ENCODE measurements at places on chromosomes 6 and 20.

- H3K4me1 ChIP-seq: peaks cover 39% of the 10 kb centered on the region
- H3K4me3 ChIP-seq: no peak overlapping the region
- no peaks in the 10 kb centered on the region for H3K27me3 ChIP-seq
- no peak overlapping the region for H3K27ac ChIP-seq
- no peak for DNase-seq
Measured at GRCh38 chr20:53918949-53919361, 151.4 kb downstream of the BCAS1 start.

- no peak overlapping the region for H3K4me3 ChIP-seq
- H3K27me3 ChIP-seq: peaks cover 8% of the 10 kb centered on the region
- H3K4me1 ChIP-seq: peaks cover 11% of the 10 kb centered on the region
- no peaks in the 10 kb centered on the region for H3K36me3 ChIP-seq
- H3K27ac ChIP-seq: no peak overlapping the region
Measured at GRCh38 chr6:105804000-105804399, 282.1 kb upstream of the PRDM1 start.

- no peak overlapping the region for H3K4me3 ChIP-seq
- no peak overlapping the region for H3K27ac ChIP-seq
- no peak for DNase-seq
- peaks cover 19% of the 10 kb centered on the region for H3K4me1 ChIP-seq
- no peaks in the 10 kb centered on the region for H3K27me3 ChIP-seq
Measured at GRCh38 chr6:44113414-44113813, 13.8 kb downstream of the MRPL14 start.

GRCh38 chr6:161038229-161039031 is 46.9 kb downstream of the MAP3K4 start:
- H3K27me3 ChIP-seq: no peaks in the 10 kb centered on the region
- peaks cover 38% of the 10 kb centered on the region for H3K36me3 ChIP-seq
- H3K4me1 ChIP-seq: peaks cover 42% of the 10 kb centered on the region
- H3K27ac ChIP-seq: no peak overlapping the region
- no peak overlapping the region for H3K4me3 ChIP-seq

GRCh38 chr6:52297433-52297832 is 12.9 kb upstream of the MCM3 start:
- DNase-seq: peak; percentile 23
- H3K27me3 ChIP-seq: no peaks in the 10 kb centered on the region
- no peaks in the 10 kb centered on the region for H3K36me3 ChIP-seq
- peak overlapping the region; percentile 64 for H3K4me3 ChIP-seq

GRCh38 chr20:5569021-5569420 is 181.2 kb upstream of the SHLD1 start:
- H3K4me1 ChIP-seq: peaks cover 30% of the 10 kb centered on the region
- peak overlapping the region; percentile 30 for H3K27ac ChIP-seq
- peak; percentile 58 for DNase-seq
- no peaks in the 10 kb centered on the region for H3K27me3 ChIP-seq
- no peak overlapping the region for H3K4me3 ChIP-seq
- peaks cover 41% of the 10 kb centered on the region for H3K36me3 ChIP-seq

DNA sequence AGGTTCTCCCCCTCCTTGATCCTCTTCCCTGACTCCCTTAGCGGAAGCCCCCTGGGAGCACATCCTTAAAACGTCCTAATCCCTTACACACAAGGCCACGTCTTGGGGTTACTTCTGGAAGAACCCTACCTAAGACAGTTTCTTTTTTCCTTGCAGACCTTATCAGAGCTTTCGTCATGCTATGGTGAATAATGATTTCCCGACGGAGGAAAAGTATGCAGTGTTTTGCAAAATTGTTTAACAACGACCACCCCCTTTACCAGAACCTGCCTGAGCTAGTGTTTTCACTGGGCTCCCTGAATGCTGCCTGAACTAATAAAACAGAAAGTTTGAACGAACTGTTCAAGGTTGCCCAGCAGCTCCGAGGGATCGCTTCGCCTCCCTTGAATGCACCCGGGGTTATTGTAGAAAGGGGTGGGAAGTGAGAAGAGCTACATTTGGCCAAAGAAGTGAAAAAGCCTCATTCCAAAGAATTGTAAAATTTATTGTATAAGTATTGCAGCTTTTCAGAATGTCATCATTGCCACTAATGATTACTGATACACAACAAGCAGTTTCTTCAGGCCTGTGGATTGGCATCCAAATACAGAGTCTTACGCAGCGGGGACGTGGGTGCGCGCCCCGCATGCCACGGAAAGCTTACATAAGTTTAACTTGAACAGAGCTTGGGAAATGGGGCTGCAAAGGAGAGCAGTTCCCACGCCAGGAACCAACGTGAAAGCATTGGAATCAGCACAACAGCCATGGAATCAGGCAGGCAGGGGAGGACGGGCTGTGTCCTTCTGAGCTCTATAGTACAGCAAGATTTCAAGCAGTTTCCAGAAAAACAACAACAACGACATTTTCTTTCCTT is 27.9 kb upstream of the ZBP1 start:
- peaks cover 1% of the 10 kb centered on the region for H3K36me3 ChIP-seq
- H3K27ac ChIP-seq: no peak overlapping the region
- H3K4me3 ChIP-seq: no peak overlapping the region
- H3K4me1 ChIP-seq: no peaks in the 10 kb centered on the region
- no peak for DNase-seq

- no peaks in the 10 kb centered on the region for H3K36me3 ChIP-seq
- DNase-seq: no peak
- H3K4me1 ChIP-seq: no peaks in the 10 kb centered on the region
- H3K4me3 ChIP-seq: no peak within 1 kb of the TSS
Measured at GRCh38 chr20:23568320-23568970, at the start of gene CST9L. TSS of gene CST9L (minus strand) at chr20:23568484. CDS start at chr20:23568450, 34 bp downstream.

DNA sequence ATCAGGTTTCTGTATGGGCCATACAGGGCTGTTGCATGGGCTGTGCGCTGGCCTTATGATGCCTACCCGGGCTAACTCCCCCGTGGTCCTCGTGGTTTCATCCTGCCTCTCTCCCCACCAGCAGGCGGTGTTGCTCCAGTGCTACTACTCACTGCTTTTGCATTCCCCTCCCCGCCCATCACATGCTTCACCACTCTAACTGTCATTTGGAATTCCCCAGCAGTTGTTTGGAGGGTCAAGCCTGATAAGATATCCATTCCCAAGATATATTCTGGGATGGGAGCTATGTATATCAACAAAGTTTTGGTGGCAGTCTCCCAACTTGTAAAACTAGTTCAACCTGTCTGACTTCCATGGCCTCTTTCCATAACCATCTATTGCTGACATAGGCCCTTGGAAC is 233.2 kb upstream of the SOX4 start:
- no peaks in the 10 kb centered on the region for H3K4me1 ChIP-seq
- H3K4me3 ChIP-seq: no peak overlapping the region

- H3K4me3 ChIP-seq: no peak overlapping the region
- no peak overlapping the region for H3K27ac ChIP-seq
- H3K4me1 ChIP-seq: no peaks in the 10 kb centered on the region
- no peaks in the 10 kb centered on the region for H3K36me3 ChIP-seq
- peaks cover under 1% of the 10 kb centered on the region for H3K27me3 ChIP-seq
- DNase-seq: no peak
Measured at GRCh38 chr6:6987749-6988148, 120.0 kb upstream of the RREB1 start.

DNA sequence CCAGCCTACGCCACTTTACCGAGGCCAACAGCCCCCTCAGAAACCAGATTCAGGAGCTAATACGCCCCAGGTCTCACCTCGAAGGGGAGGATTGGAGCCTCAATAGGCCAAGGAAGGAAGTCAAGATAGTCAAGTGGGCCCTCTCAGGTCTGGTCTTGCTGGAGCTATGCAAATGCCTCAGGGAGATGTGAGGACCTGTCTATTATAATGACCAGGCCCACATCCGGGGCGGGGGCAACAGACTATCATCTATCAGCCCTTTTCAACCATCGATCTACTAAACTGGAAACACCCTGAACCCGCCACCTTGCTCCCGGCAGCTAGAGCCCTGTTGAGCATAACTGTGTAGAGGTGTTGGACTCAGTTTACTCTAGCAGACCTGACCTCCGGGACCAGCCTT is 12.7 kb upstream of the GSTA3 start:
- H3K36me3 ChIP-seq: no peaks in the 10 kb centered on the region
- peaks cover 17% of the 10 kb centered on the region for H3K27me3 ChIP-seq
- no peak overlapping the region for H3K4me3 ChIP-seq
- DNase-seq: no peak
- H3K27ac ChIP-seq: no peak overlapping the region

DNA sequence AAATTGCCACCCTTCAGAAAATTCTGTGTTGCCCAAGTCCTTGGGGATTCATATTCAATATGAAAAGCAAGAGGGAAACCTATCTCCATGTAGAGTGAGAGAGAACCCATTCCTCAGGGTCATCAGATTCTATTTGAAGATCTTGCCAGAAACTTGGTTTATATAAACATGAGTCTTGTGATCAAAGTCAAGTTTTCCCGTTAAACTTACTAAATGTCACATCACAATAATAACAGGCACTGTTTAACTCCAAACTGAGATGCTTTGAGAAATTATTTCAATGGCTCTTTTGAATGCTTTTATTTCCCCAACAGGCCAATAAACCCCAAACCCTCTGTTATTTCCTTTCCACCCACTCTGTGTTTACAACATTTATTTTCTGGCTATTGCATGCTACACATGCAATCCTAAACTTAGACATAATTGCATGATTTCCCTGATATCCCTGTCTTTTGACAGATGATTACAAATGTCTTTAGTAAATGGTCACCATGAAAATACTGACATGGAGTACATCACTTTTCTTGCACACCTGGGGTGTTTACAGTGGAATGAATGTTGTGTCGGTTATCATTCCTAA is 31.1 kb upstream of the SSTR4 start:
- no peak overlapping the region for H3K27ac ChIP-seq
- no peak for DNase-seq
- no peak overlapping the region for H3K4me3 ChIP-seq
- H3K27me3 ChIP-seq: peaks cover 4% of the 10 kb centered on the region
- no peaks in the 10 kb centered on the region for H3K4me1 ChIP-seq

DNA sequence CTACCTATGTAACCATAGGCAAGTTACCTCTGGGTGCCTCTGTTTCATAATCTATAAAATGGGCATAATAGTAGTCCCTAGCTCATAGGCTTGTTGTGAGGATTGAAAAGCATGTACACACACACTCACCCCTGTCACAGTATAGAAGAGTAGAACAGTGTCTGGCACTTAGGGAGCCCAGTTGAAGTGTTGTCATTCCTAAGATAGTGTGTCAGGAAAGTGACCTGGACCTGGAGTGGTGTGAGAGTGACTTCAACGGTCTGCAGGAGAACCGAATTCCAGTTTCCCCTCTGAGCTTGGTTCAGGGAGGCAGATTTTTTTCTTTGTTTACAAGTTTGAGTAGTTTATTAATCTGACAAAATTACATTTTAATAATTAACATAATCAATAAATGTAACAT is 229.9 kb upstream of the MAP3K7 start:
- H3K4me1 ChIP-seq: no peaks in the 10 kb centered on the region
- H3K4me3 ChIP-seq: no peak overlapping the region
- H3K27ac ChIP-seq: no peak overlapping the region
- H3K27me3 ChIP-seq: no peaks in the 10 kb centered on the region
- no peaks in the 10 kb centered on the region for H3K36me3 ChIP-seq
- no peak for DNase-seq

GRCh38 chr20:13158369-13158768 is 62.7 kb upstream of the ISM1 start:
- H3K4me1 ChIP-seq: no peaks in the 10 kb centered on the region
- H3K27ac ChIP-seq: no peak overlapping the region
- no peak for DNase-seq
- no peaks in the 10 kb centered on the region for H3K36me3 ChIP-seq
- no peaks in the 10 kb centered on the region for H3K27me3 ChIP-seq
- H3K4me3 ChIP-seq: no peak overlapping the region

DNA sequence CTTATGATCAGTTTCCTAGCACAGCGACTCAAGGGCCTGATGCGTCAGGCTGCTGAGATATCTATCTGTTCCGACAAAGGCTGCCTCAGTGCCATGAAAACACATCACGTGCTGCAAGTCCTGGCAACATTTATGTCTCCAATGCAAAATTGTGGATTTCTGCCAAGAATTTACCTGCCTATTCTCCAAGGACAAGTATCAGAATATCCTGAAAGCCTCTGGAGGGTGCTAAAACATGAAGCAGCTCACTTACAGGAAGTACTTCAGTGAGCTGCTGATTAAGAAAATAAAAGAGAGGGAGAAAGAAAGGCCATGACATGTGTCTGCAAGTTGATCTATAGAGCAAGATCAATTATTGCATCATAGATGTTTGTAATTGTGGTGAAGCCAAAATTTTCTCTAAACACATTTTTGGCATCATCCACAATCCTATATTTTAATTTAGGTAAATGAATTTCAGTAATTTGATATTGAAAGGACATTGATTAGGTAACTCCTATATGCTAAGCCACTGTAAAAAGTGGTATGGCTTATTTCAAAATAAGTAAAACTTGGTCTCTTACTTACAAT is 25.8 kb upstream of the TPBG start:
- DNase-seq: no peak
- H3K27ac ChIP-seq: no peak overlapping the region
- H3K4me1 ChIP-seq: no peaks in the 10 kb centered on the region
- no peaks in the 10 kb centered on the region for H3K36me3 ChIP-seq
- H3K27me3 ChIP-seq: peaks cover 4% of the 10 kb centered on the region

DNA sequence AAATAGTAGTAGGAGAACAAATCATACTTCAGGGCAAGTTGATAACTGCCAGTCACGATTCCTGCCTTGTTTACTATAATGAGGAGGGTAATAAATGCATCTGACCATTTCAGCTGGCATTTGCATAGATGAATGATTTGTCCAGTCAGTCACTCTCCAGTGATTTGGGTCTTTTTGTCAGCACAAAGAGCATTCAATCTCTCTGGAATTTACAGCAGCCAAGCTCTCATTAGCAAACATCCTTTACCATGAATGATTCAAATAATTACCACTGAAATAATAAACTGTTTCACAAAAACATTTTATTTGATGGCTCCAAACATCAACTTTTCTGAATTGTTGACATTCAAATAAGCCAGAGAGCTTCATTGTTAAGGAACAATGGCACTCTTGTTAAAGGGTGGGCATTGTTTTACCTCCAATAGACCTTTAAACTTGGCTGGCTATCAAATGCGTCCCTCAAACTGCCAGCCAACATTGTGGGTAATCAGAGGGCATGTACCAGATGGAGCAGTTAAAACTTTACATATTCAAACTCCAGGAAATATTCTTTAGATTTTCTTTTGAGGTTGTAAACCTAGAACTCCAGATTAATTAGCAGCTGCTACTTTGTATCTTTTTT is 30.0 kb upstream of the FBXL4 start:
- no peak overlapping the region for H3K4me3 ChIP-seq
- no peak overlapping the region for H3K27ac ChIP-seq
- no peak for DNase-seq
- no peaks in the 10 kb centered on the region for H3K27me3 ChIP-seq
- peaks cover 8% of the 10 kb centered on the region for H3K4me1 ChIP-seq
- no peaks in the 10 kb centered on the region for H3K36me3 ChIP-seq

DNA sequence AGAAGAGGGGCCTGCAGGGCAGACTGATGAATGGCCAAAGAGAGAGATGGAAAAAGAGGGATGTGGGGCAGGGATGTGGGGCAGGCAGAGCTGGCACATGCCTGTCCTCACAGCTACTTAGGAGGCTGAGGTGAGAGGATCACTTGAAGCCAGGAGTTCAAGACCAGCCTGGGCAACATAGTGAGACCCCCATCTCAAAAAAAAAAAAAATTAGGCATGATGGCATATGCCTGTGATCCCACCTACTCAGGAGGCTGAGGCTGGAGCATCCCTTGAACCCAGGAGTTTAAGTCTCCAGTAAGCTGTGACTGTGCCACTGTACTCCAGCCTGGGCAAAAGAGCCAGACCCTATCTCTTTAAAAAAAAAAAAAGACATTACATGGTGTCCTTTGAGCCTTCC is 34.8 kb downstream of the RNF8 start:
- DNase-seq: no peak
- no peak overlapping the region for H3K27ac ChIP-seq
- no peak overlapping the region for H3K4me3 ChIP-seq
- no peaks in the 10 kb centered on the region for H3K4me1 ChIP-seq

Measured in activated CD4-positive, alpha-beta memory T cell treated with anti-CD3 and anti-CD28 coated beads for 36 hours (primary cell).